ENCODE measurements at places on chromosomes 13 and 19.

DNA sequence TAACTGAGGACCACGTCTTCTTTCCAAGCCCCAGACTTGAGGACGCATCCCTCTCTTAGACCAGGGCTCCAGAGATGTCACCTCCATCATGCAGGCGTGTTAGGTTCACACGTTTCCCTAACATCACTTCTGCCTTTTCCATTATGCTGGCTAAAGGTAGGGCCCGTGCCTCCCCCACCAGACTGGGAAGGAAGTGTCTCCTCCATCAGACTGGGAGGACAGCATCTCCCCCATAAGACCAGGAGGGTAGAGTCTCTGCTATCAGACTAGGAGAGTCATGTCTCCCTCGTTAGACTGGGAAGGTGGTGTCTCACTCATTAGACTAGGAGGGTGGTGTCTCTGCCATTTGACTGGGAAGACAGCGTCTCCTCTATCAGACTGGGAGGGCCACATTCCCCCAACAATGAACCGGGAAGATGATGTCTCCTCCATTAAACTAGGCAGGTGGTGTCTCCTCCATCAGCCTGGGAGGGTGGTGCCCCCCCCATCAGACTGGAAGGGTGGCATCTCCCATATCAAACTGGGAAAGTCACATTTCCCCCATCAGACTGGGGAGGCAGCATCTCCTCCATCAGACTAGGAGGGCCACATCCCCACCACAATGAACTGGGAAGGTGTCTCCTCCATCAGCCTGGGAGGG is 18.1 kb upstream of the SPC24 start:
- DNase-seq: no peak

DNA sequence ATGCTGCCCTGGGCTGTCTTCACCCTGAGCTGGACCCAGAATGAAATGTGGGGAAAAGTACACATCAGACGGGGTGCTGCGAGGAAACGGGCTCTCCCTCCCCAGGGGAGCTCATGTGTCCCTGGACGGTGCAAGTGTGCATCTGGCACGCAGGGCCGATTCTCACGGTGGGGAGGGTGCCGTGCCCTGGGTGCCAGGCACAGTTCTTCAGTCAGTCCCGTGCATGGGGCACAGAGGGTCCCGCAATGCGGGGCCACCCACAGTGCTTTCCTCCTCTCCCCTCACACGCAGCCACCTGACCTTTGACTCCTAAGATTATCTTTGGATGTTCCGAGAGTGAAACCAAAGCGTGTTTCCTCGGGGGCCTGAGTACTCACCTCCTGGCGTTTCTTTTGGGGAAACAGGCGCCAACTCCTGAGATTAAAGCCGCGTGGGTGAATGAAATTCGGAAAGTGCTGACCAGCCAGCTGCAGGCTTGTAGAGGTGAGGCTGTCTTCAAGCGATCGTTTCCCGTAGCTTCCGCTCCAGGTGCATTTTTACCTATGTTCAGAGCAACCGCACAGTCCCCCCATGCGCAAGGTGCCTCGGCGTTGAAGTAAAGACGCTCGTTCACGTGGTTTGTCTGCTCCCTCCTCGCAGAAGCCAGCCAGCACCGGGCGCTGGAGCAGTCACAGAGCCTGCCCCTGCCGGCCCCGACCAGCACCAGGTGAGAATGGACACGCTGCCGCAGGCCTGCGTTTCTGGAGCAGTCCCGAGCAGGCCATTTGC is 17.5 kb upstream of the F7 start:
- DNase-seq: no peak

DNA sequence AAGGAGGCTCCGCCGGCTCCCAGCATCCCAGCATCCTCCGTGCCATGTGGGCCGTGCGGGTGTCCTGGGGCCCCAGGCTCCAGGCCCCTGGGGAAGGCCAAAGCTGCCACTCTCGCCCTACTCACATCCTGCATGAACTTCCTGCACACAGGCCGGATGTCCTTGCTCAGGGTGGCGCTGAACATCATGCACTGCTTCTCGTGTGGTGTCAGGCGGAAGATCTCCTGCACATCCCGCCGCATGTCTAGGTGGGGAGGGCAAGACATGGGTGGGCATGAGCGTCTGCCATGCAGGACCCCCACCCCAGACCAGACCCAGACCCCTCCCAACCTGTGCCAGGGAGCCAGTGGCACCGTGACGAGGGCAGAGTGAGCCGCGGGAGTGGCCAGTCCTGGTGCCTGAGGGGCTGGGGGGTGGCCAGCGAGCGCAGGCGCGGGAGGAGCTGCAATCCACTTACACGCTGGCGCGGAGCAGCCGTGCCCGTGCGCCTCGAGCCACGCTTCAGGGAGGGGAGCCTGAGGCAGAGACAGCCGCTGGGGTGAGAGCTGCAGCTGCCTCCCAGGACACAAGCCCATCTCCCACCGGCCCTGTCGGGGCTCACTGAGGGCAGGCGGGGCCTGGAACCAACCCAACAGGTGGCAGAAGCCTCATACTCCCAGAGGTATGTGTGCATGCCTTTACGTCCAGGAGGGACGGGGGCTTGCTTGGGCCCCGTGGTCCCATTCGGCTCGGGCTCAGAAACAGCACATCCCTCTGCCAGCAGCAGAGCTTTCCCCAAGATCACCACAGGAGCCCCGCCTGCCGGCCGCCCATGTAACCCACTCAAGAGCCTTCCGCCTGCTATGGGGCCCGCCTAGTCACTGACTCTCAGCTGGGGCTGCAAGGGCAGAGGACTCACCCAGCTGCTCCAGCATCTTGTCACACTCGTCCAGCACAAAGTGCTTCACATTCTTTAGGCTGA is 8.8 kb downstream of the DDX39A start:
- no peak for DNase-seq

DNA sequence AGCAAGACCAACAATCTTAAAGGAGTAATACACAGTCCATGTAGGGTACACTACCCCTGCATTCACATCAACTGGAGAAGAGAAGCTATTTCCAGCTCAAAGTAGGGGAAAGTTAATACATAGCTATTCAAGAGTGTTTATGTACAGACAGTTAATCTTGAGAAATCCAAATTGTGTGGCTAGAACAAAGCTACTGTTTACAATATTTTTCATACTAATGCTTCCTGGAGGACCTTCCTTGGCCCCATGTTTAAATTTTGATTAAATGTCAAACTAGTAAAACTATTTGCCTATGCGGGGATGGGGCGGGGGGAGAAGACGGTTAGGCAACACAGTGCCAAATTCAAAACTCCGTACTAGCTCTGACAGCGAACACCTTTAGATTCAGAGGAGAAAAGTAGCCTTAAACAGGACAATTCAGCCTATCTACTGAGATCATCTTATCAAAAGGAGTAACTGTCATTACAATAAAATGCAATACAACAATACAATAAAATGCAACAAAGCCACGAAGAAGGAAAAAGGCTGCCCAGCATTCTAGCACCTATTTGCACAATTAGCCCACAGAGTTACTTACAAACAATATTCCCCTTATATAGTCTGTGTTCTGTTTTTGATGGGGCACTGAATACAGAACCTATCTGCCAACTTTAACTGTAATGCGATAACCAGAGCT is 29.1 kb downstream of the BRD4 start:
- DNase-seq: peak; percentile 68

- no peak for DNase-seq
These were observed 433 bp upstream of the ZNF616 start for GRCh38 chr19:52140032-52140710.

Data from fibroblast of gingiva (primary cell).